ENCODE measurements at places on chromosomes 3 and 15.

DNA sequence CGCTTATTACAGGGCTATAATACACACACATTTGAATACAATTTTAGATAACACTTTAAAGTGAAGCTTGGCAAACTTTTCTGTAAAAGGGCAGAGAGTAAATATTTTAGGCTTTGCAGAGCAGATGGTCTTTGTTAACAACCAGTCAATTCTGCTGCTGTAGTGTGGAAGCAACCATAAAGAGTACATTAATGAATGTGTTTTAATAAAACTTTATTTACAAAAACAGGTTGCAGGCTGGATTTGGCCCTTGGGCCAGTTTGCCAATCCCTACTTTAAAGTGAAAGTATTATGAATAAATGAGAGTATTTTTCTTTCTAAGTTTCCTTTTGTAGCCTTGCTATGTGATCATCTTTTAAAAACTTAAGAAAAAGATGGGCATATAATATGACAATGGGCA lies 20.7 kb upstream of the ANKRD34C start:
- no peak for DNase-seq

- no peak for DNase-seq
These were observed 35.7 kb upstream of the SPSB4 start for GRCh38 chr3:141015481-141015880.

DNA sequence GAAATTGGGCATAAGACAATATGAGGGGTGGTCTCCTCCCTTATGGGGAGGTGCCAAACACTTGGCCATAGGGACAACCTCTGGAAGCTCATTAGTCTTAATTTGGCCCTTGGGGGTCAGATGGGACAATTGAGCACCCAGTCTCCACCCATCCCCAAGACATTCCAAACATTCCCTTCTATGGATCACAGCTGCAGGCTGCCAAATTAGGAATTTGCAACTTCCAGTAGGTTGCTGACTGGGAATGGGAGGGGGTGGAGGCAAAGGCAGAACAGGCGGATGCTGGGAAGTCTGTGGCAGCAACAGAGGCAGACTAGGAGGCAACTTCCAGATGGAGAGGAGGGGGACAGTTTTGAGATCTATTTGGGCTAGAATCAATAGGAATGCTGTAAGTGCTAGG lies 1.4 kb upstream of the PDHB start:
- DNase-seq = no peak

DNA sequence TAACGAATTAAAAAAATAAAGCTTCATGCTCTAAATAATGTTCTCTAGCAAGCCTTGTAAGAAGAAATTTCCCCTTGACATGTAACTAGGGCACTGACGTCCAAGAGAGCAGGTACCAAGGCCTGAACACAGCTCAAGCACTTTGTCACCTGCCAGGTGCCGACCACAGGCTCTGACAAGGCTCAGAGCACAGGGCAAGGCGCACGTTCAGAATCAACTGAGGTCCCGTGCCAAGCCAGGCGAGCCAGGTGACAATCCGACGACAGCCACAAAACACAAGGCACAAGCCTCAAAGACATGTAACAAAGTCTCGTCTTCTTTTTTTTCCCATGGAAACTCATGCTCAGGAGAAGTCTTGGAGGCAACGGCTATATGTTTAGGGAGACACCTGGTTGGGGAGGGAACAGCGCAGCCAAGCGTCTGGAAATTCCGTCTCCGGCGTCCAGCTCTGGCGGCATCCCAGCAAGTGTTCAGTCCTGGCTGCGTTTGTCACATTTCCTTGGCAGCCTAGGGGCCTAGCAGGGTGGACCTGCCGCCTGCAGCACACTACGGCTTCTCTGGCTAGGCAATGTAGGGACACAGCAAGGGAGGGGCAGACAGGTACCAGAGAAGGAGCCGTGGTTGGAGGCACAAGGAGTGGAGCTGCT lies 76.7 kb downstream of the ADAMTS17 start:
- DNase-seq = no peak

DNA sequence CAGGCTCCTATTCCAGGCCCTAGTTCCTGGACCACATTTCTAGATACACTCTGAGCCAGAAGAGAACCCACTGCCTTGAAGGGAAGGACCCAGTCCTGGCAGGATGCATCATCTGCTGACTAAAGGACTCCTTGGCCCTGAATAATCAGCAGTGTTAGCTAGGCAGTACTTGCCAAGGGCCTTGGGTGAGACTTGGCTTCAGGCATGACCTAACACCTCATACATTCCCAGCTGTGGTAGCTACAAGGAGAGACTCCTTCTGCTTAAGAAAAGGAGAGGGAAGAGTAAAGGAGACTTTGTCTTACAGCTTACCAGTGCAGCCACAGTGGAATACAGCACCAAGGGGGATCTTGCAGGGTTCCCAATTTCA lies 26.4 kb downstream of the PEAK1 start:
- no peak for DNase-seq

DNA sequence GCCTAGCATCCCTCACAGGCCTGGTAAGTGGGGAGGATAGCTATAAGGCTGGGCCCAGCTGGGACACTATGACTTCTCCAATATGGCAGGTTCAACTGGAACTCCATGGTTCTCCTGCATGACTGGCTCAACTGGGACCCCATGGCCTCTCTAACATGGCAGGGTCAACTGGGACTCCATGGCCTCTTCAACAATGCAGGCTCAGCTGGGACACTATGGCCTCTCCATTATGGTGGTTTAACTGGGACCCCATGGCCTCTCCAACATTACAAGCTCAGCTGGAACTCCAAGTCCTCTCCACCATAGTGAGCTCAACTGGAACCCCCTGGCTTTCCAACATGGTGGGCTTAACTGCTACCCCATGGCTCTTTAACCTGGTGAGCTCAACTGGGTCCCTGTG lies 58.2 kb upstream of the SEC61A1 start:
- no peak for DNase-seq

DNA sequence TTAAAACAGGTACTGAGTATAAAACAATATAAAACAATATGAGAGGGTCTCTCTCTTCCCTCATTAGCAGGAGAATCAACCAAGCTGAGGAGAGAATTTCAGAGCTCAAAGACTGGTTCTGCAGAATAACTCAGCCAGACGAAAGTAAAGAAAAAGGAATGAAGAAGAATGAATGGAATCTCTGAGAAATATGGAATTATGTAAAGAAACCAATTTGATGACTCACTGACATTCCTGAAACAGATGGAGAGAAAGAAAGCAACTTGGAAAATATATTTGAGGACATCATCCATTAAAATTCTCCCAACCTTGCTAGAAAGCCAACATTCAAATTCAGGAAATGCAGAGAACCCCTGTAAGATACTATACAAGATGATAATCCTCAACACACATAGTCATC lies 630.9 kb downstream of the PYDC2 start:
- no peak for DNase-seq

GRCh38 chr15:70528270-70528706 lies 235.1 kb downstream of the UACA start:
- DNase-seq = peak; percentile 21

DNA sequence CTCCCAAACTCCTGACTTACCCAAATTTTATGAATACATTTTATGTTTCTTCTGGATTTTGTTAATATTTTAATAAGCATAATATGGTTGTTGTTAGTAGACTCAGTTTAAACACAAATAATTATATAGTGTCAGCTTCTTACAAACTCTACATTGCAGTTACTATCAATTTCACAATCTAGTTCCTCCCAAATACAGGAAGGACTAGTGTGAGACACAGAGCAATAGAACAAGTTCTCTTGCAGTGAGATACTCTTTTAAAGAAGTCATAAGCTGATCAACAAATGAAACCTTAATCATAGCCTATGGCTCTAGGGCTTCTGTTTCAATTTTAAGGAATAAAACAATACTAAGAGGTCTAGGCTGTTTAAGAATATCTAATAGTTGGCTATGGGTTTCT lies 86.1 kb downstream of the SAMMSON start:
- DNase-seq = no peak

DNA sequence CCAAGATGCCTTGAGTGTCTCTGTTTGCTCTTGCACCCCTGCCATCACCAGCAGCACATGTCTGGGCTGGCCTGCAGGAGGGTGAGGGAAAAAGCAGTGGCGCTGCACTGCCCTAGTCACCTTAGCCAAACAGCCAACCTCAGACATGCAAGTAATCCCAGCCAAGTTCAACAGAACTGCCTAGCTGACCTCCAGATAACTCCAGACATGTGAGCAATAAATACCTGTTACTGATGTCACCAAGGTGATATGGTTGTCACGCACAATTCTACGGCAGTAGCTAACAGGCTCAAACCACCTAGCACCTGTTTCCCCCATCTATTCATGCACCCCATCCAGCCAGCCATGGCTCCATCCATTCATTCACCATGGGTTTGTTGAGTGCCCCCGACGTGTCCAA lies 99.9 kb downstream of the SRGAP3 start:
- no peak for DNase-seq

- no peak for DNase-seq
These were observed 52.3 kb upstream of the FGF7 start for GRCh38 chr15:49370782-49371181.

- DNase-seq = no peak
These were observed 76.9 kb upstream of the ST8SIA2 start for GRCh38 chr15:92316586-92317295.

DNA sequence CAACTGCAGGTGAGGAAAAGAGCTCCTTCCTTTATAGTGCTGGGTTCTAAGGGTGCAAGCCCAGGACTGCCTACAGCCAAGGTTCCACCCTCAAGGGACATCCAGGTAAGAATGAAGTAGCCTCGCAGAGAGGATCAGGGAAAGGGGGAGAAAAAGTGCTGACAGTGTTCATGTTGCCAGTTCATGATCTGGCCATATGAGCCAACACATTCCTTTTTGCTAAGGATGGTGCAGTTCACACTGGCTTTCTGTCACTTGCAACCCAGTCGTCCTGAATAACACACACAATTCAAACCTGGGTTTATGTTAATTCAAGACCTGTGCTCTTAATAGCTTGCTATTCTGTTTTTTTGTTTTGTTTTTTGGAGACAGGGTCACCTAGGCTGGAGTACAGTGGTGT lies 9.0 kb downstream of the CLN6 start:
- no peak for DNase-seq

- DNase-seq = no peak
These were observed 248.3 kb downstream of the ADAMTS17 start for GRCh38 chr15:100093211-100094126.

GRCh38 chr3:100954199-100954935 lies 38.9 kb downstream of the ABI3BP start:
- DNase-seq = no peak

GRCh38 chr15:32967521-32967920 lies 227.0 kb downstream of the FMN1 start:
- no peak for DNase-seq

GRCh38 chr3:33144433-33144832 lies 30.6 kb downstream of the CRTAP start:
- DNase-seq = no peak

GRCh38 chr3:107861904-107862303 lies 228.9 kb downstream of the CD47 start:
- DNase-seq = no peak

- no peak for DNase-seq
These were observed 15.3 kb downstream of the ANKRD28 start for GRCh38 chr3:15782429-15782828.

GRCh38 chr15:35857567-35858226 lies 311.7 kb upstream of the DPH6 start:
- DNase-seq = no peak

DNA sequence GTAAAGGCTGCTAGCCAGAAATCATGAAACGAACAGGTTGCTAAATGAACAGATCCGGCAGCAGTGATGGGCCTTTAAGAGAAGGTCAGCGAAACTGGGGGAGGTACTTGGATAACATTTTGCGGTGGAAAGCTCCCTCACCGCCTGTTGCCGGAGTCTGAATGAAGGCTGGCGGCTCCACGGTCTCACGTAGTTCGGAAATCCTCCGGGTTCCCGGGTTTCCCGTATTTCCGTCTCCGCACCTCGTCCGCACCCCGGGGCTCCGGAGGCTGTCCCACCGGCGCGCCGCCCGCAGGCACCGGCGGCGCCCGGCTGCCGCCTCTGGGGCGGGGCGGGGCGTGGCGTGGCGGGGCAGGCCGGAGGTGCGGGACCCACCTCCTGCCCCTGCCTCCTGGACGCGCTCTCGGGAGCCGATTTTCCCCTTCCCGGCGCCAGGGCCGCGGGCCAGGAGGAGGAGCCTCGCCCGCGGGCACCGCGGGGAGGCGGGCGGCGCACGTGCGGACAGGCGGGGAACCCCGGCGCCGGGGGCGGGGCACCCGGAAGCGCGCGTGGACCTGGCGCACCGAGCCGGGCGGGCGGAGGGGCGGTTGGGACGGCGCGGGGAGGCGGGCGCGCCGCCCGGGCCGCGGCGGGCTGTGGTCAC lies at the start of gene ZDHHC23:
Gene ZDHHC23, plus strand, starts transcription at position 642 of the 643 bp plus-strand sequence. CDS start 790 bp downstream, outside the sequence.
- peak; percentile 77 for DNase-seq

DNA sequence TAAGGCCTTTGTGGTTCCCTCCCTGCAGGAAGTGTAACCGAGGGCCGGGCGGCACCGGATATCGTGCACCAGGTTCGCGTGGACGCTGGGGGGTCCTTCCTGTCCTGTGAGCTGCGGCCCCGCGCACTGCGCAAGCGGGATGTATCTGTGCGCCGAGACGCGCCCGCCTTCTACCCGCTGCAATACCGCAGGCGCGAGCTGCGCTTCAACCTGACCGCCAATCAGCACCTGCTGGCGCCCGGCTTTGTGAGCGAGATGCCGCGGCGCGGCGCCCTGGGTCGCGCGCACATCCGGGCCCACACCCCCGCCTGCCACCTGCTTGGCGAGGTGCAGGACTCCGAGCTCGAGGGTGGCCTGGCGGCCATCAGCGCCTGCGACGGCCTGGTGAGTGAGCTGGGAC lies 35.9 kb downstream of the SAXO2 start:
- DNase-seq = peak; percentile 36

- DNase-seq = no peak
These were observed 24.6 kb upstream of the LRRFIP2 start for GRCh38 chr3:37198996-37199395.

GRCh38 chr3:195882002-195882441 lies 26.3 kb downstream of the TNK2 start:
- no peak for DNase-seq

All from T-helper 17 cell (primary cell).